ENCODE measurements at places on chromosomes 12 and 14.

DNA sequence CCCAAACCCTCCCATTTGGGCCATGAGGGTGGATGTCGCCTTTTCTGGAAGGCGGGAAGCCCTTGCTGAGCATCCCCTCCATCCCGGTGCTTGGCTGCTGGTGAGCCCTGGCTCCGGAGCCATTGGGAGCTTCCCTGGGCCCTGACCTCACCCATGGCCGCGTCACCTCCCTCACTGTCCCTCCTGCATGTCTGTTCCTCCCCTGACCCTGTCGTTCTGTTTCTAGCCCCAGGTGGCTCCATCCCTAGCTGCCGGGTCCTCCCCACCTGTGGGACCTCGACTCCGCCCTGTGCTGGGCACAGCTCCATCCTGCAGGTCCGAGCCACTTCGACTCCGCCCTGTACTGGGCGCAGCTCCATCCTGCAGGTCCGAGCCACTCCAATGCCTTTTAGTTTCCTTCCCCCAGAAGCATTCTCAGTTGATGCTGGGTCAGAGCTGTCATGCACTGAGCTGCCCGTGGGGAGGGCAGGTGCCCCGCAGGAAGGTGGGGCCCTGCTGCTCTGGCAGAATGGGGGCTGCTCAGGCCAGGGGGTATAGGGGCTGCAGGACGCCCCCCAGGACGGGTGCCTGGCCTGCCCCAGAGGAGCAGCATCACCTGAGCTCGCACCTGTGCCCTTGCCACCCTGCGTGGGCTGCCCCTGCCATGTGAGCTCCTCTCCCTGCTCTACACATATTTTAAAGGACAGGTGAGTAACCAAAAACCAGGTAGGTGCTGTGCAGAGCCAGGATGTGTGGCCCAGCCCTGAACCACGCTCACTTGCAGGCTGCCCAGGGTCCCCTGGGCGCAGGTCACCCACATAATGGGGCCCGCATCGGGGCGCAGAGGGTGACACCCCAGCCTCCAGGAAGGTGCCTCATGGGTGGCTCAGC, 19.0 kb downstream of the NOC4L start:
- no peak for DNase-seq

DNA sequence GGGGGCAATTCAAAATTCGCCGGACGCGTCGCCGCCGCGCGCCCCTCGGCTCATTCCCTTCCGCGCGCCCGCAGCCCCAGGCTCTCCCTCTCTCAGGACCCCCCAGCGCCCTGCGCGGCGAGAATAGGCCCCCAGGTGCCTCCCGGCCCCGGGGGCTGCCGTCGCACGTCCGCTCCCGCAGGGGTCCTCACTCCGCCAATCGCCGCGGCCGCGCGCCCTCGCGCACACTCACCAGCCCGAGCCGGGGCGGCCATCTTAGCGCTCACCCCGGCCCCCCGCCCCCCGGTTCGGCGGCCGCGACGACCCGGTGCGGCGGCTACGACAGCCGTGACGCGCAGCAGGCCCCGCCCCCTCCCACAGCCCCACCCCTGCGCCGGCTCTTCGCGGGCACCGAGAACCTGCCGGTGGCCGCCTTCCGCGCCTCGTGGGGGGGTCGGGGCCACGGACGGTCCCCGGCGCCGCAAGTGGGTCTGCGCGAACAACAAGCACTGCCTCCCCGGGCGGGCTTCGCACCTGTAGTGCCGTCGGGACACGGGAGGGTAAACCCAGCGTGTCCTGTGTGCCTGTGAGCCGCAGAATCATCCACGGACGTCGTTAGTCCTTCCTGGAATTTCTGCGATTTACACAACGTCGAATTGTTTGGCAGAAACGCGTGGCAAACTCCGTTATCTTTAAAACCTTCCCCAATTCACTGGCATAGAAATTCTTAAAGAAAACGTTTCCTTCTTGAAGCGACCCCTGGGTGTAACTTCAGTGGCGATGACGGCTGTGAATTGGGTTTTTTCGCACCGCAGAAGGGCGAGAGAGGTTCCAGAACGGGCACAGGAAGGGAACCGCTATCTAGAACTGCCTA, 2.5 kb downstream of the USP44 start:
- peak; percentile 46 for DNase-seq

- DNase-seq: peak; percentile 73
These were observed 4.9 kb upstream of the MRPL52 start for GRCh38 chr14:22824711-22825359.

GRCh38 chr14:105534586-105534985, 8.2 kb downstream of the TMEM121 start:
- no peak for DNase-seq

GRCh38 chr14:104163541-104163940, 25.2 kb downstream of the KIF26A start:
- DNase-seq: no peak

GRCh38 chr14:58722441-58722840, 84.7 kb downstream of the DACT1 start:
- DNase-seq: no peak

GRCh38 chr14:45947830-45948229, 694.8 kb upstream of the MIS18BP1 start:
- no peak for DNase-seq

DNA sequence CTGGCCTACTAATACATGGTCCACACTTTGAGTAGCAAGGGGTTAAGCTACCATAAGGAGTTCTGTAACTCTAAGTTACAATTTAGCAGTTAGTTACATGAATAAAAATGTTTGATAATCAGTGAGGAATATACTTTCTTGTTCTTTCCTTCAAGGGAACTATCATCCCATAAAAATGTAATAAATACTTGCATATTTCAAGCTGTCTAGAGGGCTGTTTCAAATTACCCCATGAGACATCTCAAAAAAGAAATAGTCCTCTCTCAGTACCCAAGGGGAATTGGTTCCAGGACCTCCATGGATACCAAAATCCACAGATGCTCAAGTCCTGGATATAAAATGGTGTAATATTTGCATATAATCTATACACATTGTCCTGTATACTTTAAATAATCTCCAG, 48.7 kb upstream of the GNG2 start:
- DNase-seq: no peak

DNA sequence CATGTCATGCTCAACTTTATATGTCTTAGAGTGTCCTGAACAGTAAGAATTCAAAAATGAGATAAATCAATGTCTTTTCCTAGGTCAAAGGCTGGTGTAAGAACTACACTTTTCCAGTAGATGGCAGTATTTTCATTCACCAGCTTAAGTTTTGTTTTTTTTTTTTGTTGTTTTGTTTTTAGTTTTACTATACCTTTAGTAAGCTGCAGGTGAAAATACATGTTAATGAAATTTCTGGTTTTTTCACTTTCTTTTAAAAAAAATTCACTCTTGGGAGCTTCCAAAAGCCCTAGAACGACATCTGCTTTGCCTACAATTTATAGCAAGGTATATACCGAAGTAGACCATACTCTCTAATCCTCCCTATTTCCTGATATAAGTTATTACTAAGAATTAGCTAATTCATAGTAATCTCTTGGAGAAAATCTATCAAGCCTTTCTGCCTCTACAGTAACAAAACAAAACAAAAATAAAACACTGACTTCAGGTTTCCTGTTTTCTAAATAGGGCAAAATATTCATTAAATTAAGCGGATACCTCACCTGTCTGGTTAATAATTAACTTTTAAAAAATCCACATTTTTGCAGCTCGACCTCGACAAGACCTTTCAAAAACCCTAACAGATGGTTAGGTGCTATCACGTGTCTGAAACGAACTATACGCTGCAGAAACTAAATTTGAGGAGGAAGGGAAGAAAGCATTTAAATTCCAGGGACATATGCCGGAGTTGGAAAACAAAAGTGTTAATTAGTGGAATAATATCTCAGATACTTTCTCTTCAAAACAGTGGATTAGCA, 2.7 kb upstream of the SAMD4A start:
- DNase-seq: no peak

DNA sequence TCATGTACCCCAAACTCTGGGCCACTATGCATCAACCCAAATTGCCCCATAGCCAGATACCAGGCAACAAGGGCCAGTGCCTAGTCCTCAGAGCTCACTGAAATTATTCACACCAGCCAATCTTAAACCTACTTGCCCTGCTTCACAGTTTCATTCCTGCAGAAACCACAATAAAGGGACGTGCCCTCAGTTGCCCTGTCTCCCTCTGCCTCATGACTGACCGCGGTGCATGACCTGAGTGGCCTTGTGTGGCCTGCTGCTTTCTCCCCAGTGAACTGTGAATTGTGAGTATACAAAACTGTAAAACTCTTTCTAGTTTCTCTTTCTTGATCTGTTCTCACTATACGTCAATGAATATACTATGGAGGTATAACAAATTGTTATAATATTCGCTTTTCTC, 490.9 kb upstream of the MIS18BP1 start:
- DNase-seq: no peak

DNA sequence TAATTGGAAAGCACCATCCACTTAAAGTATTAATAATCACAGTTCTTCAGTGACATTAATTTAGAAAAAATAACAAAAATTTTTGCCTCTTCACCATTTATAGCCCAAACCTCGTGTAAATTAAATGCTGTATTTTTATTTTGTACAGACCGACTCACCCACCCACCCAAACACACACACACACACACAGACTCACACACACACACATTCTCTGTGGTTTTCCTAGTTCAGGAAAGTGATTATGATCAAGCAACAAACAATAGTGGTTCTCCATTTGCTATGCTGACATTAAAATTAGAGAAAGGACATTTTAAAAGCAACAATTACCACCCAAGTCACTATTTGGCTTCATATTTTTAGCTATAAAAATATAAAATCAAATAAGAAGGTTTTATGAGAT, 112.5 kb upstream of the FLRT2 start:
- DNase-seq: no peak

DNA sequence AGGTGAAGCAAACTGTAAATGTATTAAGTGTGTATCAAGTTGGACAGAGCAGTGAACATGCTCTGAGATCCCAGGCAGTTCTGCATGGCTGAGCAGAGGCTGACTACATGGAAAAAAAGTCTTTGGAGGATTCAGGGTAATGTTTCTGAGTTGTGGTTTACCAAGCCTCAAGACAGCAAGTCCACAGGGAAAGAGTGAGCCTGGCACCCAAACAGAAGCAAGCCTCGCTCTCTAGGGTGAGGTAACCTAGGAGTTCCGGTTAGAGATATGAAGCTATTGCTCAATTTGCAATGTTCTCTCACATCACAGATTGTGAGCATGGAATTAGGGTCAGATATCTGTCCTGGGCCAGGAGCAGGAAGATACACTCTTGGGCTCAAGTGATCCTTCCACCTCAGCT, 158.6 kb downstream of the MON2 start:
- DNase-seq: no peak

DNA sequence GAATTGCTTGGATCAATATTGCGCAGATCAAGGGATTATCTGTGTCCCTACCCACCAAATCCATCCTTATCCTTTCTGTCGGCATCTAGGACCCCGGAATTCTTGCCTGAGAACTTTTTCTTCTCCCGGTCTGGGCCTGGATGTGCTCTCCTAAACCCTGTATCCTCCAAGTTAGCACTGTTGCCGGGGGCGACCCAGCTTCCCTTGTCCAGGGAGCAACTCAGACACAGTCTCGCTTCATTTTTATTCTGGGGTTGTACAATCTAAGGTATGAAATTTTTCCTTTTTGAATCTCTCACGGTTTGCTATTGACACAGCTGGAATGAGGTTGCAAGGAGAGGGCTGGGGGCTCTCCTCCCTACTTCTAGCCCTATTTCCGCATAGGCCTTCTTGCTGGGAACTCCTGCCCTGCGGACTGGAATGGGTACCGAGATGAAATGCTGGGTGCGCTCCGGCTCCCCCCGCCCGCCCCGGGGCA, 403 bp upstream of the PNP start:
- DNase-seq: no peak

- no peak for DNase-seq
These were observed 462.8 kb downstream of the GXYLT1 start for GRCh38 chr12:41681898-41682297.

- DNase-seq: peak; percentile 25
These were observed 29.4 kb downstream of the TTC9 start for GRCh38 chr14:70670992-70671651.

GRCh38 chr14:59474172-59474571, 9.0 kb upstream of the GPR135 start:
- no peak for DNase-seq

- DNase-seq: no peak
These were observed 43.4 kb upstream of the SCN8A start for GRCh38 chr12:51547606-51548005.

DNA sequence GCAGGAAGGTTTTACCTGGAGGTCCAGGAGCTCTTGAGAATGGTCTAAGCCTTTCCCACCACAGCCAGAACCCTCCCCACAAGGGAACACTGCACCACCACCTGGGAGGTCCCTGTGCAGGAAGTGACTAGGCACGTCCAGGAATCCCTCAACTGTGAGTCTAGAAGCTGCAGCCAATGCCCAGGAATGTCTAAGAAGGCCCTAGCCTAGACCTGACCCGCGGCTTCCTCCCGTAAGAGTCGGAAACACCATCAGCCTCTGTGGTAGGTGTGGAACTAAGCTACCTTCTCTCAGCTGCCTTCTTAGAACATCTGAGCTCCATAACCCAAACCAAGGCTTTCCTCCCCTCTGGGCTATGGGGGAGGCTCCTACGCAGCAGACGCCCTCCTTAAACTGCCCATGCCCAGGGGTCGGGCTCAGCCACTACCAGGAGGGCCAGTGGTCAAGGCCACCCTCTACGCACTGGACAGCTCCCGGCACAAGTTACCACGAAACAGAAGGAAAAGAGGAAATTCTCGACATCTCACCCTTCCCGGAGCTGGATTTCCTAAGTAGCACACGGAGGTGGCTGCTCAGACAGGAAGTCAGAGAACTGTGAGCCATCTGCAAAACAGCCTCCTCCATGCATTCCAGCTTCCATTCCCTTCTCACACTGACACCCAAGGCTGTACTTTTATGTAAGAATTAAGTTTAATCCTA, 25.5 kb downstream of the ZFYVE21 start:
- DNase-seq: no peak

GRCh38 chr12:104526751-104527150, 70.0 kb downstream of the CHST11 start:
- DNase-seq: no peak

DNA sequence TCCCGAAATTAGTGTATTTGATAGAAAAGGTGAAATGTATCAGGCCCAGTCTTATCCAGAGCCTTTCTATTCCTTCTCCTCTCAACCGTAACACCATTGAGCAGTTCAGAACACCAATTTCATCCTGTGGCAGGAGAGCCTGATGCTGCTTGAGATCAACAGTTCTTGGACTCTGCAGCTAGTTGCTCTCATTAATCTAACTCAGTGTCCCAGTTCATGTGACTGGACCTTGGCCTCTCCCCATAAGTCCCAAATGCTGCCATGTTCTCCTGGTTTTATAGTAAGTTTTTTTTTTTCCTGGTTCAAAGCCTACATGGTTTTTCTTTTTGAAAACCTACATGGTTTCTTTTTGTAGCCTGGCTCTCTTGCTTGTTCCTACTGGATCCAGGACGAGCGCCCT, 293.9 kb downstream of the ITPR2 start:
- DNase-seq: no peak

Data from femur (tissue), 1 donor.